ENCODE measurements at places on chromosomes 2 and 18. TPM values are rescaled to one million over a fixed set of nuclear protein-coding genes. Genes with fewer than 3 reads are reported as not detected.

PXDN gene
- total RNA-seq = not detected

DNA sequence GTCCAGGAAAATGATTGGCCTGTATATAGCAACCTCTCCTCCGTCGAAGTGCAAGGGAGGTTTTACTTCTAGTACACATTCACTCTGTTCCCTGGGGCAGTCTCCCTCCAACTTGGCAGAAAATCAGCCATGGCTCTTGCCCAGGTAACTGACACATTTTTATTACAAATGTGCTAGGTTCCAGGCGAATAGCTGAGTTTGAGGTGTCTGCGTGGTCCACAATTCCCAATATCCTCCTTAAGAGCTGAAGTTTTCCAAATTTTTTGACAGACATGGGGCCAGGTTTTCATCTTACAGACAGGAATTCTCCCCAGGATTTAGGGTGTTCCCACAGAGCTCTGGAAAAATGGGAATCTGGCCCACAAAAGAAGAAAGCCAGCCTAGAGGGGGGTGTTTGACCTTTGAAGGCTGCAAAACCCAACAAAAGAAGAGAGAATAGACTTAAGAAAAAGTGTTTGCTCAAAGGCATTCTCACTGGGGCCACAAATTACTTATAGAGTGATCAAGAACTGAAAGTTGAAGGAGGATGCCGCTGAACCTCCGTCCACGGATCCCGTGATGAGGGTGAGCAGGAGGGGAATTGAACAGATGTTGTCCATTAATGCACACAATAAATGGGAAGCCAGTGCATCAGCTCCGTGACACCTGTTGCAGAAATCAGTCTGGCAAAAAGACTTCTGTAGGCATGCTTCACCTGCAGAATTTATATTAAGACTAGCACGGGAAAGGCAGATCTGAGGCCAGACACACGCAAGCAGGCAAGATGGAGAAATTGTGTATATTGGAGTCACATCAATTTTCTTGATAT is 242.3 kb upstream of the COPS8 start:
- peaks cover 27% of the 10 kb centered on the region for H3K27me3 ChIP-seq
- H3K36me3 ChIP-seq = no peaks in the 10 kb centered on the region
- H3K4me3 ChIP-seq = no peak overlapping the region
- no peak overlapping the region for H3K27ac ChIP-seq
- H3K4me1 ChIP-seq = no peaks in the 10 kb centered on the region
- no peak for DNase-seq

GKN2 gene
- not detected for total RNA-seq

- peaks cover 3% of the 10 kb centered on the region for H3K36me3 ChIP-seq
- peaks cover 30% of the 10 kb centered on the region for H3K4me1 ChIP-seq
- DNase-seq = no peak
- H3K4me3 ChIP-seq = peak overlapping the region; percentile 68
- peak overlapping the region; percentile 24 for H3K27ac ChIP-seq
These were observed 1.8 kb downstream of the DTNB start for GRCh38 chr2:25671622-25672021.

All from T-helper 17 cell (primary cell).